ENCODE measurements at places on chromosomes 3 and 15. TPM values are rescaled to one million over a fixed set of nuclear protein-coding genes. Genes with fewer than 3 reads are reported as not detected.

The SLCO3A1 gene
- 5.7 TPM for total RNA-seq

The TAMM41 gene
- total RNA-seq: 5.0 TPM

The ZBTB38 gene
- 116 TPM for total RNA-seq

The PPARG gene
- total RNA-seq: 16.2 TPM

The LIPC gene
- total RNA-seq: 1.3 TPM

The GFM1 gene
- 27.3 TPM for total RNA-seq

The FAM107A gene
- total RNA-seq: under 0.01 TPM

The NANOGP8 gene
- total RNA-seq: not detected

The LRRC2 gene
- total RNA-seq: 6.0 TPM

The PGBD4 gene
- total RNA-seq: 1.8 TPM

The ACKR4 gene
- total RNA-seq: 1.4 TPM

The RBP2 gene
- not detected for total RNA-seq

The ARPIN gene
- 9.8 TPM for total RNA-seq

The RAB8B gene
- 126 TPM for total RNA-seq

Measured in smooth muscle cell of bladder (primary cell).